ENCODE measurements at places on chromosomes 7 and 10.

DNA sequence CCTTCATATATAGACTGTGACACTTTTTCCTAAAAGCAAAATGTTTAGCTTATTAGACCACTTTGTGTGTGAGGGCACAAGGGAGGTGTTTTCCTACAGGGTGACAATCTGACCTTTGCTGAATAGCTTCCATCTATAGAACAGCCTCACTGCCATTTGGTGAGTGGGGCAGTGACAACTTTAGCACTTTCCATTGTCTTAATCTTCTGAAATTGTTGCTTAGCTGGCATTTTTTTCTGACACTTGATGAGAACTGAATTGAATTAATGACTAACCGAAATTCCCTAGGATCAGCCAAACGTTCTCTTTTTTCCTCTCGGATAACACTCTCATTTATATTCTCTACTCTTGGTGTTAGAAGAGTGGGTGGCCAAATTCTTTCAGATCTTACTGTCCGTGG, 30.2 kb downstream of the KDM7A start:
- no peak for DNase-seq

DNA sequence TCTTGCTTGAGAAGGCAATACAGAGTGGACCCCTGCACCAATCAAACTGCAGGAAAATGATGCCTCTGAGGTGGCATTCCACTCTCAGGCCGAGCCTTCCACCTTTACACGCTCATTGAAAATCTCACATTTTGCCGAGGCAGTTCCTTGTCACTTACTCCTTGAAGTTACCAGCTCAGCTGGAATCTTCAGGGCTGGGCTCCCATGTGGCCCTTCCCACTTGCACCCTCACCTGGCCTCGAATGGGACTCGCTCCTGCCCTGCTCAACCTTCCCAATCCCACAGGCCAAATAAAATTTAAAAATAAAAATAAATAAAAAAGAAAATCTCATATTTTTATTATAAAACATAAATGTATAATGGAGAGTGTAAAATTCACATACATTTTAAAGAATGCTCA, 790.7 kb upstream of the COBL start:
- DNase-seq = no peak

- no peak for DNase-seq
Observed at GRCh38 chr10:13371897-13372470, 23.9 kb upstream of the SEPHS1 start.

DNA sequence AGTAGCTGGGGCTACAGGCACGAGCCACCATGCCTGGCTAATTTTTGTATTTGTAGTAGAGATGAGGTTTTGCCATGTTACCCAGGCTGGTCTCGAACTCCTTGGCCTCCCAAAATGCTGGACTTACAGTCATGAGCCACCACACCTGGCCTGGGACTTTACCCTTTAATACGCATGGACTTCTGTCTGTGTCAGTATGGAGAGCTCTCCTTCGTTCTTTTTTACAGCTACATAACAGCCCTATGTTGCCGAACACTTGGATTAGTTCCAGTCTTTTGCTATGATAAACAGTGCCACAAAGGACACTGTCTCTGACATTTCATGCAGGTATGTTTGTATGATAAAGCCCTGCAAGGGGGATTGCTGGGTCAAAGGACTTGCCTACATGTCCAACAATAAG, 10.9 kb upstream of the OAT start:
- no peak for DNase-seq

DNA sequence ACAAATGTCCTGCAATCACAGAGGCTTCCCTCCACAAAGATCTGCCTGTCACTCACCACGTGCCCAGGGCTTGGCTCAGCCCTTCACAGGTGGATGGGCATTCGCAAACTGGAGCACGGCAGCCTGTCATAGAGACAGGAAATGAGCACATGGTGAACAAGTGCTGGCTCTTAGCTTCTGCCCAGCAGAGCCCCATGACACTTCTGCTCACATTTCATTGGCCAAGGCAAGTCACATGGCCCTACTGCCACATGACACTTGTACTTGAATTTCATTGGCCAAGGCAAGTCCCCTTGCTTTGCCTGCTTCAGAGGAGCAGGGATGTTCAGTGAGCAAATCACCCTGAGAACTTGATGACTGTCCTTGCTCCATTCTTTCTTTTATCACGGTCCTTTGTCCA, 110.8 kb upstream of the PPP2R2D start:
- no peak for DNase-seq

DNA sequence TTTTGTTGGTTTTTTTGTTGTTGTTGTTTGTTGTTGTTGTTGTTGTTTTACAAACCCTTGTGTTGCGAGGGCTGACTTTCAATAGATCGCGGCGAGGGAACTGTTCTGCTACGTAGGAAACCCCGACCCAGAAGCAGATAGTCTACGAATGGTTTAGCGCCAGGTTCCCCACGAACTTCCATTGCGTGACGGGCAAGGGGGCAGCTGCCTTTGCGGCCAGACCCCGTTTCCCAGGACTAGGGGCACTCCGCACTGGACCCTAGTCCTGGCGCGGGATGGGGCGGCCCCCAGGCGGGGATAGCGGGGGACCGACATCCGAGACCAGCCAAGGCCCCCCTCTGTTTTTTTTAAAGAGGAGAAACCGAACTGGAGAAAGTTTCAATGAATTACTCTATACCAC, 119.6 kb downstream of the LRRTM3 start:
- no peak for DNase-seq

DNA sequence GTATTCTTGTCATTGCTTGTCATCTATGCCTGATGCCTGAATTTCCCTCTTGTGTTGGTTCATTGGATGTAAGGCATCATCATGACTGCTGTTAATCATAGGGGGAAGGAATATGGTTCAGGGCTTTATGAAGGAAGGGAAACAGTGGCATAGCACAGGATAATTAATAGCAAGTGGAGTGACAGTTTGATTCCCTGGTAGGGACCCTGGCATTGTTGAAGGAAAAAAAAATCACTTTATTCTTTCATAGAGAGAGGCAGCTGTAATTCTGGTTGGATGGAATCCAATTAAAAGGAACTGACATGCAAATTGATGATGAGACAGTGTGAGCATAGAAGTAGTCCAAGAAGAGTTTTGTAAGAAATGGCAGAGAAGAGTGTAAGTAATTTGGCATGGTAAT, 121.4 kb downstream of the AUTS2 start:
- no peak for DNase-seq

GRCh38 chr10:111774486-111774885, 409.1 kb downstream of the GPAM start:
- DNase-seq = no peak

- no peak for DNase-seq
Observed at GRCh38 chr7:55436457-55436856, 71.3 kb downstream of the LANCL2 start.

GRCh38 chr10:1425879-1426278, 311.4 kb downstream of the ADARB2 start:
- no peak for DNase-seq

GRCh38 chr10:61153771-61154170, 209.8 kb upstream of the RHOBTB1 start:
- no peak for DNase-seq

GRCh38 chr7:86814661-86815379, 171.1 kb downstream of the GRM3 start:
- DNase-seq = peak; percentile 20

DNA sequence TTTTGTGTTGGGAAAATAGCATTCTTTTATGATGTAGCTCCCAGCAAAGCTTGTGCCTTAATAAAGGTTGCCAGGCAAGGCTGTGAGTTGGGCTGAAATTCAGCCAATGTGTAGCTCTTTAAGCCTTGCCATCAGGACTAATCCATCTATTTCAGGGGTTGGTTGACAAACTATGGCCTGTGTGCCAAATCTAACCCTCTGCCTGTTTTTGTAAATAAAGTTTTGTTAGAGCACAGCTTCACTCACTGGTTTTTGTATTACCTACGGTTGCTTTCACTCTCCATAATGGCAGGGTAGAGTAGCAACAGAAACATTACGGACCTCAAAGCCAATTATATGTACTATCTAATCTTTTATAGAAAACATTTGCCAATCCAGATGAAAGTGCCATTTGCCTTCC, 638.1 kb upstream of the POT1 start:
- no peak for DNase-seq

All from iPS DF 6.9 (cell line).